NCI-H1417 treated with DMSO at 0.1 percent for 48 hours (cell line): ENCODE measurements at places on chromosomes 11 and 22.

GRCh38 chr22:49735901-49736421 lies 91.7 kb downstream of the BRD1 start:
- DNase-seq, result no peak

DNA sequence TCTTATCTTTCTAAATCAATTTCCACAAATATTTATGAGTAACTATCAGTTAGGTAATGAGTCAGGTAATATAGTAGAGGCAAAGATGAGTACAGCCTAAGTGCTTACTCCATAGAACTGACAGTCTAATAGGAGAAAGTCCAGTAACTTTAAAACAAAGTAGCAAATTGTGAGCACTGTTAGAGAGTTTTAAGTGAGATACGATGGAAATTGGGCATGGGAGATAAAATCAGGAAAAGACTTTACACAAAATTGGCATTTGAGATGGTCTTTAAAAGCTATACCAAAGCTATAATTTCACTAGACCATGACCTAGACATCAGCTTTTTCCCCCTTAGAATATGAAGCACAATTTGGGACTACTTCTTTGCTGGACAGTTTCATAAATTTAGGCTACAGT lies 113.7 kb downstream of the CSTPP1 start:
- no peak for DNase-seq

DNA sequence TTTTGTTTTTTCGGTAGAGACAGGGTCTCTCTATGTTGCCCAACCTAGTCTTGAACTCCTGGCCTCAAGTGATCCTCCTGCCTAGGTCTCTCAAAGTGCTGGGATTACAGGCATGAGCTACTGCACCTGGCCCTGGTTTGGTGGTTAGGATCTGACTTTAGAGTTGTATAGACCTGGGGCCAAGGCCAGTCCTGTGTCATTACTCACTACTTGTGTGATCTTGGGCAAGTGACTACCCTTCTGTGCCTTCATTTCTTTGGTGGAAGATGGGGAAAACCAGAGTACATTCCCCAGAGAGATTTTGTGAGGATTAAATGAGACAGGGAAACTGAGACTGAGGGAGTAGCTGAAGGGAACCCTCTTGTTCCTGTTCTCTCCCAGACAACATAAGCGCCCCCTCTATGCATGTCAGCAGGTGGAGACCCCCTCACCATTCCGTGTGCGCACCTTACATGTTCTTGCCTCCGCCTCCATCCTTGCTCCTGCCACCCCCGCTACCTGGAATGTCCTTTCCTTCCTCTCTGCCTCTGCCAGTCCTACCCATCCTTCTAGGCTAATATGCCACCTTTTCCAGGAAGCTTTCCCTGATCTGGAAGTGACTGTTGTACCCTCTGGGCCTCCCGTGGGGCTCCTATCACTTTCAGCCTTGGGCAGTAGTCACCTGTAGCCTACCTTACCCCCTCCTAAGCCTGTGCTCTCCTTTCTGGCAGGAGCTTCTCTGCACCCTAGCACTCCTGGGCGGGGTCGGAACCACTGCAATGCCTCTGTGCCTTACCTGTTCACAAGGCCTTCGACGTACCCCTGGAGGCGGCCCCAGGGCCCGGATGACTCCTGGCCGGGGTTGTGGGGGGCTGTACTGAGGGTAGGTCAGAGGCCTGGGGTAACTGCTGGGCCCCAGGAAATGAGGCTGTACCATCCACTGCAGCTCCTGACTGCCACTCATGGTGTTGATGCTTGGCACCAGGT lies 3.9 kb downstream of the FOSL1 start:
- no peak for DNase-seq

DNA sequence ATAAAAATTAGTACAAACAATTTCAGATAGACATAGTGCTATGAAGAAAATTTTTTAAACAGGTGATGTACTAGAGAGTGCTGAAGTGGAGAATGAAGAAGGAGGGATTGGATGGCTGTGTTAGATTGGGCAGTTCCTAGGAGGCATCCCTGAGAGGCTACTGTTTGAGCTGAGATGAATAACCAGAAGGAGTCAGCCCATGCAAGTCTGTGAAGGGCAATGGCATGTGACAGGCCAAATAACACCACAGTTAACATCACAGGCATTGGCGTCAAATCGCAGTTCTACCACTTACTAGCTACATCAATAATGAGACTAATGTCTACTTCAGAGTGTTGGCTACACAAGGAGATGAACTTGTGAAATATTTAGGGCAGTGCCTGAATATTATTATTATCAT lies 35.4 kb downstream of the HORMAD2 start:
- DNase-seq, result no peak

DNA sequence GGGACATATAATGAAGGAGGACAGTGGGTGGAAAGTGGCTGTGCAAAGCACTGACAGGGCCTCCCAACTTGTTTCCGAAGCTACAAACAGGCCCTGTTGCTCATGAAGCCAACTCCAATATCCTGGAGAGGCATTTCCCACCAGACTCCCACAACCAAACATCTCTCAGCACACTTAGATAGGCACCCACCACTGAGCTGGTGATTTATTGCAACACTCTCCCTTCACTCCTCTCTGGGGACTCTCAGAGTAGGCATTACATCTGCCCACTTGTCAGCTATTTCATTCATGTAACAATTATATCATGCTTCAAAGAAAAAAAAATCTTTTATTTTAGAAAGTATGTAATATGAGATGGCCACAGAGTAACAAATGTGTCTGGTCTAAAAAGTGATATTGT lies 32.1 kb upstream of the PPP2R1B start:
- no peak for DNase-seq

- DNase-seq, result no peak
Observed at GRCh38 chr11:72036687-72037086, 38.0 kb downstream of the IL18BP start.

- DNase-seq, result no peak
Observed at GRCh38 chr22:22552630-22553029, 6.4 kb downstream of the PRAME start.

- DNase-seq, result no peak
Observed at GRCh38 chr11:17314904-17315426, 36.6 kb upstream of the NCR3LG1 start.

DNA sequence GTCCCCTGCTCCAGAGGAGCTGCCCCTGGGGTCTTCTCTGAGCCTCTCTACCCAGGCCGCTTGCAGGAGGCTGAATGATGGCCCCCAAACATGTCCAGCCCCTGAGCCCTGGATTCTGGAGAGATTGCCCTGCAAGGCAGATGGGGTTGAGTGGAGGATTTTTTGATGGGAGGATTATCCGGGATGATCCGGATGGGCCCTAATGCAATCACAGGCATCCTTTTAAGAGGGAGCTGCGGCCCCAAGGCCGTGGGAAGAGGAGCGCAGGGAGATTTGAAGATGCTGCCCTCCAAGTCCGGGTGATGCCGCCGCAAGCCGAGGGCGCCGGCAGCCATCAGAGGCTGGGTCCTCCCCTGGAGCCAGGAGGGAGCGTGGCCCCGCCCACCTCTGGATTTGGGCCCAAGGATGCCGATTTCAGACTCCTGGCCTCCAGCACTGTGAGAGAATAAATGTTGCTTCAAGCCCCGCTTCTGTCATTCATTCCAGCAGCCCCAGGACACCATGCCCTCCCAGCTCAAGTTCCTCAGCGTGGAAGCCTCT lies 66.0 kb downstream of the WNT7B start:
- no peak for DNase-seq

- DNase-seq, result no peak
Observed at GRCh38 chr11:64441127-64441526, 82.2 kb downstream of the RPS6KA4 start.

- no peak for DNase-seq
Observed at GRCh38 chr22:38218661-38219622, 17.1 kb downstream of the MAFF start.

- DNase-seq, result no peak
Observed at GRCh38 chr11:90587896-90588295, 365.0 kb upstream of the CHORDC1 start.

GRCh38 chr11:72745511-72745910 lies 6.7 kb downstream of the ARAP1 start:
- no peak for DNase-seq

DNA sequence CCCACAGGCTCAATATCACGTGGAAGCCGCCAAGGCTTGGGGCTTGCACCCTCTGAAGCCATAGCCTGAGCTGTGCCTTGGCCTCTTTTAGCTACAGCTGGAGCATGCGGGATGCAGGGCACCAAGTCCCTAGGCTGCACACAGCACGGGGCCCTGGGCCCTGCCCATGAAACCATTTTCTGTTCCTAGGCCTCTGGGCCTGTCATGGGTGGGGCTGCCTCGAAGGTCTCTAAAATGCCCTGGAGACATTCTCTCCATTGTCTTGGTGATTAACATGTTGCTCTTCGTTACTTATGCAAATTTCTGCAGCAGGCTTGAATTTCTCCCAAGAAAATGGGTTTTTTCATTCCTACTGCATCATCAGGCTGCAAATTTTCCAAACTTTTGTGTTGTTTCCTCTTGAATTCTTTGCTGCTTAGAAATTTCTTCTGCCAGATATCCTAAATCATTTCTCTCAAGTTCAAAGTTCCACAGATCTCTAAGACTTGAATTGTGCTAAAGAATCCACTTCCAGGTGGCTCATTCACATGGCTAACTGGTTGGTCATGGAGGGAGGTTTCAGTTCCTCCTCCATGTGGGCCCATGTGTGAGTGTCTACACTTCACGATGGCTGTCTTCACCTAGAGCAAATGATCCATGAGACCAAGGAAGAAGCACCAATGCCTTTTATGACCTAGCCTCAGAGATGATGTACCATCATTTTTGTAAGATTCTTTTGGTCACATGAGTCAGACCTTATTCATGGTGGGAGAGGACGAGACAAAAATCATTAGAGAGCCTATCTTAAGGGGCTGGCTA lies 7.4 kb upstream of the CREBZF start:
- DNase-seq, result no peak

- no peak for DNase-seq
Observed at GRCh38 chr11:27505781-27506180, 788 bp downstream of the LIN7C start.
